ENCODE measurements at places on chromosomes 2 and 18.

- DNase-seq = no peak
Measured at GRCh38 chr2:42569883-42570282, 1.5 kb downstream of the MTA3 start.

DNA sequence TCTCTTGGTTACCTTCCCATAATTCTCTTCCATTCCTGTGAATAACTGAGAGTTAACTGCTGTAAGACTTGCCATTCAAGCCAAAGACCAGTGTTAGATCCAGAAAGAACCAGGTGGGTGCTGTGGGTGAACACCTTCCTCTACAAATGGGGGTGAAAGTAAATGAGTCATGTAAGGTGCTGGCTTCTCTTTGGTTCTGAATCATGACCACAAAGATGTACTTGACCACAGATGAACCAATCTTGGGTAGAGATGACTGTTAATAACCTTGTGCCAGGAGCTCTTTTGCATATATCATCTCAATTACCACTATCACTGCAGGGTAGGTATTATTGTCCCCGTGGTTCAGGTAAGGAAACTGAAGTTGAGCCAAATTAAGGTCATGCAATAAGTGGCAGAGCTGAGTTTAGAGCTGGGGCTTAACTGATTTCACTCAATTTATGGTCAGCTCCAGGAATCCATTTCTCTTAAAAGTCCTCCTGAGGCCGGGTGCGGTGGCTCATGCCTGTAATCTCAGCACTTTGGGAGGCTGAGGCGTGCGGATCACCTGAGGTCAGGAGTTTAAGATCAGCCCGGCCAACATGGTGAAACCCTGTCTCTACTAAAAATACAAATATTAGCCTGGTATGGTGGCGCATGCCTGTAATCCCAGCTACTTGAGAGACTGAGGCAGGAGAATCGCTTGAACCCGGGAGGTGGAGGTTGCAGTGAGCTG, 244.9 kb upstream of the CXCR4 start:
- no peak for DNase-seq

GRCh38 chr2:239383759-239384156, 17.1 kb downstream of the HDAC4 start:
- no peak for DNase-seq

- DNase-seq = no peak
Measured at GRCh38 chr2:170766693-170767092, 3.5 kb upstream of the ERICH2 start.

DNA sequence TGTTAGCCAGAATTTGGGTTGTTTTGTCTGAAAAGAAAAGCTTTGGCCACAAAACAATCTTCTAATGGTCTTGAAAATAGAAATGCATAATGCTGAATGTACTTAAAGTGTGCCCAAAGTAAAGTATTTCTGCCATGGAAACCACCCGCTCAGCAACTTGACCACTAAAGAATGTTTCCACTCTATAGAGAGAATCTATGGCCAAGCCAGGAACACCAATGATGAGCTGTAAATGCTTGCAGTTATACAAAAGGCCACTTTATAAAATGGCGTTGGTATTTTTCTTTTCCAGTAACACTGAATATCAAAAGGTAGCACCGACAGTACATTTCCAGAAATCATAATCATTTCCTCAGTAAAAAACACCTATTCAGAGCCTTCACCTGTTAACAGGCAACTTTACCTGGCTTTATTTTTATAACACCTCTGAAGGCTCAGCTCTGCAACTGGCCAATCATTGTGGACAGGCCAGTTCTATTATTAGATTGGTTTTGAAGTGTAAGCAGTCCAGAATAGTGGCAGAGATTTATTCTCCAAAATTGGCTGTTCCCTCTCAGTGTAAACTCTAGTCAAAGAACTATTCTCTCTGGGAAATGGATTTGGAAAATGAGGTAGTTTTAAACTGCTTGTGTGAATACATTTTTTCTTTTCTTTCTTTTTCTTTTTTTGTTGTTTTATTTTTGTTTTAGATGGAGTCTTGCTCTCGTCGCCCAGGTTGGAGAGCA, 36.1 kb downstream of the SLC40A1 start:
- no peak for DNase-seq

DNA sequence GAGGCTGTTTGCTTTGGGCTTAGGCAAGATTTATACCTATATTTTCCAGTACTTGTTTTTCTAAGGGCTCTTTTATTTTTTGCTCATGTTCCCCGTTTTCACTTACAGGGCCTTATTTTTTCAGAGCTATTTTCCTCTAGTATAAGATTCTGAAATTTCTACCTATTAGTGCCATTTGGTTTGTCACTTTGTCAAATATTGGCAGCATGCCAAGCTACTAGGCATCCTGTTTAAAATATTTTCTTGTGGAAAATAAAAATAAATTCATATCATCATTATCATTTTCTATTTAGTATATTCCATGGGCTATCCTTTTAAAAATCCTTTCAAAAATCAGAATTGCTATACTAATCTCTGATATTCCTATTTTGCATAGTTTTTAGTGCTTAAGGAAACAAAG, 64.8 kb upstream of the CHST9 start:
- no peak for DNase-seq

- DNase-seq = no peak
Measured at GRCh38 chr18:79429381-79429780, 33.7 kb downstream of the NFATC1 start.

GRCh38 chr18:22930089-22930713, 2.9 kb upstream of the RBBP8 start:
- DNase-seq = no peak

GRCh38 chr2:217138284-217138683, 278.4 kb upstream of the TNP1 start:
- no peak for DNase-seq

- peak; percentile 44 for DNase-seq
Measured at GRCh38 chr18:14939141-14939540, 191.2 kb downstream of the ANKRD30B start.

DNA sequence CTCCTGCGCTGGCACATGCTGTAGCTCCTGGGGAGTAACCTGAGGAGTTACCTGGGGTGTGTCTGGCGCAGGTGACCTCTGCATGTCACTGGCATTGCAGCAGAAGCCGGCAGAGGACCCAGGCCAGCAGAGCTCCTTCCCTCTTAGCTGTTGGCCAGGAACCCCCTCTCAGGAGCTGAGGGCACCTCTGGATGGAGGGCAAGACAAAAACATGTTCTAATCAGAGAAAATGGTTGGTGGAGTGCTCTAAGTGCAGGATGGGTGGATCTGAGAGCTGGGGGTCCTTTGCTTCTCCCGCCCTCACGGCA, 44.9 kb upstream of the SNTG2 start:
- DNase-seq = no peak

All from type B pancreatic cell (in vitro differentiated cells).